ENCODE measurements at places on chromosomes 12 and 14.

- no peak for DNase-seq
Observed at GRCh38 chr12:13835652-13836051, 145.8 kb downstream of the GRIN2B start.

- DNase-seq = no peak
Observed at GRCh38 chr14:68607081-68607866, 185.6 kb downstream of the ZFP36L1 start.

- no peak for DNase-seq
Observed at GRCh38 chr12:75120311-75120711, 89.3 kb downstream of the KCNC2 start.

DNA sequence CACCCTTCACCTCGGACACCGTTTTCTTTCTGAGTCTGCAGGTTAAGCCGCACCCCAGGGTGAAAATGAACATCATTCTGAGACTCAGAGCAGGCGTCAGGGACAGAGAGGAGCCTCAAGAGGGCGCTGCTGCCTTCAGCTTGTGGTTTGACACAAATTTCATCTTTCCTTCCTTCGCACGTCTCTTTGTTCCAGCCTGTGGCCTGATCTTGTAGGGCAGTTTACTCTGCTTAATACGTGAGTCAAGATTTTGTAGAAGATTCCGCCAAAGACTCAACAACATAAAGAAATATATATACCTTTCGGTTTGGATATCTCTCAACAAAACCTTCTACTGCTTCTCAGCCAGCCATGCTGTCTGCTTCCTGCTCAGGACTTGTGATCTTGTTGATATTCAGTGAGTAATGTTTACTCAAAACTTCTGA, 329.3 kb upstream of the OR4E1 start:
- peak; percentile 35 for DNase-seq

DNA sequence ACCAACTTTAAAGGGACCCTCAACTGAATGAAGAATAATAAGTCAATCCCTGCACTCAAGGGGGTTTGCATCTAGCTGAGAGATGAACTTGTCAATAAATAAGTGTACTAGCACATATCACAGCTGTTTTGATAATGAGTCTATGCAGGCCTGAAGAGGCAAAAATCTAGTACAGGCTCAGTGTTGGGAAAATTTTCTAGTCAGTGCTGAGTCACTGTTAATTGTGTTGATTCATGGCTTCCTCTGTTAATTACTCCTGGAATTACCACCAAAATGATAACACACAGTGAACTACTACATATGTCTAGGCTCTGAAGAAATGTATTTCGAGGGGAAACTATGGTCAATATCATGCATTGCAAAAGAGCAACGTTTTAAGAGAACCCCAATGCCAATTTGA, 18.9 kb downstream of the SNRPF start:
- DNase-seq = no peak

DNA sequence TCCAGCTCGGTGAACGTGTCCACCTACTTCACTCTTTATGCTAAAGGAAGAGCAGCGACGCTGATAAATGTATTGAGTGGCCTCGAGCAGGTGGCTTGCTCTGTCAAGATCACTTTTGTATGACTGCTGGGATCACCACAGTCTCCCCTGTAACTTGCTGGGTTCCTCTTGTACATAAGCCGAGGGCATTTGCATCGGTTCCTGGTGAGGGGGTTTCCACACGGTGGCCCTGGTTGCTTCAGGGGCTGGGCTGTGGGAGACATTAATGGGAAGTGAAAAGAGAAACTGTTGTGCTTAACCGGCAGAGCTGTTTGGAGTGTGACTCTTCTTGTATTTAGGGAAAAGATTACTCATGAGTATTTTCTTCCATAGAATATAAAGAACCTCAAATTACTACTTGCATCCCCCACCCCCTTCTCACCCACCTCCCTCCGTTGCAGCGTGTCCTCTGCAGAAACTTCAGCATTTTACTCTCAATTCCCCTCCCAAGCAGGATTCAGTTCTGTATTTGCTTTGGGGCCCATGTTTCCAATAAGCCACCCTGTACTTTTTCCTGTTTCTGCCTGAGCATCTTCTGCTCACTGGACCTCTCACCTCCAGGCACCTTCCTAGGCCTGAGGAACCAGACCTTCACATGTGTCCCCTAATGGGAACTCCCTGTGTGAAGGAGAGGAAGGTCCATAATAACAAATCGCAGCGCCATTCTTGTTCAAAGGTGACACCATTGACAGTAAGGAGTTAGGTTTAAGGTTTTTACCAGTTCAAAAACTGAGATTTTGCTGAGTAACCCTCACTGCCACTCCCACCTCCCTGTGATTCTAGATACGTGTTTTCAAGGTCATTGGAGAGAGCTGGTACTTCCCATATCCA, 187.0 kb downstream of the ETV6 start:
- no peak for DNase-seq

GRCh38 chr14:91119556-91120311, 5.9 kb downstream of the DGLUCY start:
- no peak for DNase-seq

- no peak for DNase-seq
Observed at GRCh38 chr12:66188584-66189485, at the start of gene IRAK3. TSS of gene IRAK3 (plus strand) at chr12:66189214. CDS start at chr12:66189300, 86 bp downstream.

DNA sequence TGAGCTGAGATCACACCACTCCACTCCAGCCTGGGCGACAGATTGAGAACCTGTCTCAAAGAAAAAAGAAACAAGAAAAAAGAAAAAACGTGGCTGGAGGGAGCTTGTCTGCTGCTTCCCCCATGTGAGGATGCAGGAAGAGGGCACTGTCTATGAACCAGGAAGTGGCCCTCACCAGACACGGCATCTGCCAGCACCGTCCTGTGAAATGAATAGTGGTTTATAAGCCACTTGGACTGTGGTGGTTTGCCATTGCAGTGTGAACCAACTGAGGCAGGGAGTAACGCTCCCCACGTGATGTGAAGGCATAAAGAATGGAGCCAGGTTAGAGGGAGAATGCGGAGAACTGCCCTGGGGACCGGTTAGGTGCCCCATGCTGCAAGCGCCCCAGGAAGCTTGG, 4.5 kb upstream of the BRF1 start:
- DNase-seq = no peak

GRCh38 chr12:27610374-27610773, 85.9 kb upstream of the REP15 start:
- no peak for DNase-seq

DNA sequence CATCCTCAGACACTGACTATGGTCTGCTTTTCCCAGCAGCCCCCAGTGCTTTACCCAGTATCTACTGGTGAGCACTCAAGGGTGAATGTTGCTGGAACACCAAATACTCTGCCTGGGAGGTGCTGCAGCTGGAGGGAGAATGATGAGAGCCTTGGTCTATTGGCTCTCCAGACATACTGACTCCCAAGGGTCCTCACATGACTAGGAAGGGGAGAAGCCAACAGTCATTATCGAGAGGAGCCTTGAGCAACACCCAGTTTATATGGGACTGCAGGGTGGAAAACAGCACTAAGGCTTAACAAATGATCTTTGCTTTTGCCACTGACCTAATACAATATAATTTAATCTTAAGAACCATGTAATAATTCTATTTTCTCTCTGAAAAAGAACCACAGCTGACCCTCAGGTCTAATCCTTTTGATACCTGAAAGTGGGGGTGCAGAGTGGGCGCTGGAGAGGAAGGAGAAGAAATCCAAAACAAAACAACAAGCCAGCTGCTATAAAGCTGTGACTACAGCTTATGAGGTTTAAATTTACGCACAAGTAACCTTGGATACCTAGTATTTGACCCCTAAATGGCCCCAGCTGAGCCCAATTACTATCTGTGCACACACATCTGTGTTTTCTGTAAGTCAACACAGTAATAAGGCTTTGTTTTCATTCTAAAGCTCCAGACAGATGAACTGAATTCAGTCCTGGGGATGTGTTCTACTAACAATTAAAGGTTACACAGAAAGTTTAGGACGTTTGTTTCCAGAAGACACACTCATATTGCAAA, 107.8 kb upstream of the GRIP1 start:
- DNase-seq = no peak

DNA sequence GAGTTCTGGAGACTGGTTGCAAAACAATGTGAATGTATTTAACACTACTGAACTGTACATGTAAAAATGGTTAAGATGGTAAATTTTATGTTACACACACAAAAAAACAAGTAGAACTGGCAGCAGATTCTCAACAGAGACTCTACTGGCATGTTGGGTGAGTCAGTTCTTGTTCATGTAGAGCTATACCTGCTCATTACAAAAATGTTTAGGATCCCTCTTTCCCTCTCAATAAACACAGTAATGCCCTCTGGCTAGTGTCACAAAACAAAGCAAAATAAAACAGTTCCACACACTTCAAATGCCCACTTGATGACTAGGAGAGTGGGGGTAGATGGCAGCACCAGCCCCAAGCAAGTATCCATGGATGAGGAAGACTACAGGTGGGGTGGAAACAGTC, 13.7 kb upstream of the ZNF740 start:
- no peak for DNase-seq

GRCh38 chr14:69612014-69612782, 802 bp downstream of the SUSD6 start:
- DNase-seq = no peak

GRCh38 chr12:50708631-50709030, 55.3 kb upstream of the ATF1 start:
- DNase-seq = no peak

GRCh38 chr14:87461704-87462103, 531.3 kb downstream of the GALC start:
- no peak for DNase-seq

GRCh38 chr14:93742761-93743160, 45.5 kb downstream of the PRIMA1 start:
- no peak for DNase-seq

DNA sequence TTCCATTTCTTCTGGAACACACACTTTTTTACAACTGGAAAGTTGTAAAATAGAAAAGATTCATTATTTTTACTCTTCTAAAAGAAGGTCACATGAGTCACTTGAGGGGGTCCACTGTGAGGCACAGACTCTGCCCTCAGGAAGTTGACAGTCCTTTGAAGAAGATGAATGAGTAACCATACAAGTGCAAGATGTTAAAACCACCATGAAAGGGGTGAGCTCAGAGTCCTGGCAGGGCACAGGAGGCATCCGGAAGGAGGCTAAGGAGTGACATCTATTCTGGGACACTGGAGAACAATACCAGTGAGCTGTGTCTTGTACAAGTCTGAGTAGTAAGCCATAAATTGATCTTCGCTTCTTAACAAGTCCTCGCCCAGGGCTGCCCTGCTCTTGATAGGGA, 126.0 kb upstream of the FRMD6 start:
- DNase-seq = no peak

DNA sequence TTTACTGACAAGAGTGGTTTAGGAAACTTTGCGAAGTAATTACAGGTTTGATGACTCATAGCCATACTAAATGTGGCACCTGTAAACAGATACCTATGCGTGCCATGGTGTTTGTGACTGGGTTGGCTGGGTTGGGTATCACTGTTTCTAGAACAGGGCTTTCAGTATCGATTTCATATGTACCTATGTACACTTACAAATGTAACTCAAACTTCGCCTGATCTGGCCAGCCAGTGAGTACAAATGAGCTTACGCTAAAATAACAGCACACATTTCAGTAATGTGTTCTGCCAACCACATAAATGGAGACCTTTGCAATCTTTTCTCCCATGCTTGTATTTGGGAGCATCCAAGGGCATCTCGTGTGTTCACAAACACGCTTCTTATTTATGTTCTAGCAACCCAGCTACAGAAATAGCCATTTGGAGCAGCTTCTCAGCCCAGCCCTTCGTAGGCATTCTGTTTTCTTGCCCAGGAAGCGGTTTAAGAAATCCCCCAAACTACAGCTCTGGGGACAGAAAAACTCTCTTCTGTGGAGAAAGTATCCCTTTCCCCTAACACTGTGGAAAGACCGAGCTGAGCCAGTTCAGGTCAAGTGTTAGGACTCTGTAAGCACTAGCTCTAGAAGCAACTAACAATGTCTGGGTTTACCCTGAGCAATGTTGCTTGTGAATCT, 42.3 kb upstream of the MDM1 start:
- peak; percentile 27 for DNase-seq

DNA sequence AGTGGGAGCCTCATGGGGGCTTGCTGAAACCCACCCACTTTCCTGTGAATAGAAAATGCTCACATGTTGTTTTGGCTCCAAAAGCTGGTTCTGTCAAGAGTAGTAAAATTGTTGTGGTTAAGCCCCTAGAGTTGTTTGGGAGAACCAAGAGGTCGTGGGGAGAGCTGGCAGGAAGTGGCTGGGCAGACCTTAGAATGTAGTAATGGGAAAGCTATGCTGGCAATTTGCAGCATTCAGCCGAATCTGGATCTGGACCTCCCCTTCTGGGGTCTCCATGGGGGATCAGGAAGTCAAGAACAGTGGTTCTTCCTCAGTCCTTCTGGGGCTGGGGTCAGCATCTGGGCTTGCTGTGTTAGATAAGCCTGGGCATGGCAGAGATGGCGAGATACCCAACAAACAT, 150.6 kb upstream of the TBX3 start:
- DNase-seq = no peak

DNA sequence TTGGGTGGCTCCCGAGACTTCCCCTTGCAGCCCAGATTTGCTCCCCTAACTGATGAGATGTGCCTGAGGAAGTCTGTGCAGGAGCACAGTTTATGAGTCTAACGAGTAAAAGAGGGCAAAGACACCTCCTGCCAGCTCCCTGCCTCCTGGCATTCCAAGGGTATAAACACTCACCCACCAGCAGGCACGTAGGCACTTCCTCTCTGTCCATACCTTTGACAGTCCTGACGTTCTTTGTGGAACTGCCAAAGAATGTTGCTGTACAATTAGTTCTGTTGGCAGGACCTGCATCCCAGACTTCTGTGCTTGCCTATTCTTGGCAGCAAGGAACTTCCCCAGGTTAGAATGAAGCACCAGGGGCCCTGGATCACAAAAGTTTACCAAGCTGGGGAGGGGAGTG, 889.3 kb downstream of the BCL11B start:
- no peak for DNase-seq

DNA sequence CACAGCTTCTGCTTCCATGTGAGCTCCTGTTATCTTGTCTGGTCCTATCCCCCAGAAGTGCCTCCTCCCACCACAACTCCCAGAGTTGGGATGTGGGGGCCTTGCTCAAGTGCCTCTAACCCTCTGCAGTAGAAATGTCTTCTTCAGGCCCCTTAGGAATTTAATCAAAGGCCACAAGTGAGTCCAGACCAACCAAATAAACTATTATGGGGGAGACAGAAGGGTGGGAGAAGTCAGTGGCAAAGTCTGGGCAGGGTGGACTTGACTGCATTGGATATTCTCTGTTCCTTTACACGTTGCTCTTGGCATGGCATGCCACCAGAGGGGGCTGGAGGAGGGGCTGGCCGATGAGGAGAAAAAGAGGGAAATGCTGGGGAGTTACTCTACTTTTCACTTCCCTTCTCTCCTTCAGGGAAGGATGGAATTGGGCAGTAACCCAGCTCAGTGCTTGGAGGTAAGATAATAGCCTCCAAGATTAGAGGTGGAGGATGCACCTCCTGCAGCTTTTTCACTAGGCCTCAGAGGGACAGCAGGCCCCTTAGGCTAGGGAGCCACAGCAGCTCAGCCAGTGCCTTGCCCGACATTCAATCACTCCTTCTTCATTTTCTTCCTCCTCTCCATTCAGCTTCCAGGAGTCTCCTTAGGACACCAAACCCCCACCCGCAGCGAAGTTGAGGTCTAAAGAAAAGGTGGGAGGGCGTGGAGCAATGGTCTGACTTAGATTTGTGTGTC, 1.2 kb upstream of the AP1G2 start:
- no peak for DNase-seq

GRCh38 chr12:110940933-110941332, 20.6 kb upstream of the MYL2 start:
- no peak for DNase-seq
